ENCODE measurements at places on chromosomes 6 and 20.

- DNase-seq = no peak
Measured at GRCh38 chr20:49993301-49993751, 10.5 kb downstream of the SNAI1 start.

GRCh38 chr6:38725414-38726183 is 10.5 kb downstream of the DNAH8 start:
- DNase-seq = no peak

DNA sequence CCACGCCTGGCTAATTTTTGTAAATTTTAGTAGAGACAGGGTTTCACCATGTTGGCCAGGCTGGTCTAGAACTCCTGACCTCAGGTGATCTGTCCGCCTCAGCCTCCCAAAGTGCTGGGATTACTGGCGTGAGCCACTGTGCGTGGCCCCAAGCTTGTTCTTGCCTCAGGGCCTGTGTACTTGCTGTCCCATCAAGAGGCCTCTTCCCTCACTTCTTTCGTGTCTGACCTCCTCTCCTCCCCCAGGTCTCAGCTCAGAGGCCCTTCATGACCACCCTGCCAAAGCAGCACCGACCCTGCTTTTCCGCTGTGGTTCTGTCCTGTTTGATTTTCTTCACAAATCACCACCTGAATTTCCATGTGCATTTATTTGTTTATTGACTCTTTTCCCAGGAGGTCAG is 10.5 kb upstream of the UBE2V1 start:
- DNase-seq = no peak

DNA sequence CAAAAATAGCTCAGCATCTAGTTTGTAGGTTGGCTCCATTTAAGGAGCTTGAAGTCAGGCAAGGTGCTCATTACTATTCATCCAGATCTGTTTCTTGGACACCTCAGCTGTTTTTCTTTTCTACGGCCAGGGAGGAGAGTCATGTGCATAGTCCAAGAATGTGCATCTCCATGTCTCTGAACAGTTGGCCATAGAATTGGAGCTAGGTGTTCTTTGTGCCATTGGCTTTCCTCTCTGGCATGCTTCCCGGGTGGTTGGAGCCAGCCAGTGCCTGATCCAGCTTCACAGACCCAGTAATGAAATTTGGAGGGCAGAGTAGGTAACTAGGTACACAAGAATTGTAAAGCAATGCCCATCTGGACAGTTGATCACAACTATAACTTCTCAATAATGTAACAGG is 21.6 kb downstream of the EYA4 start:
- DNase-seq = no peak

DNA sequence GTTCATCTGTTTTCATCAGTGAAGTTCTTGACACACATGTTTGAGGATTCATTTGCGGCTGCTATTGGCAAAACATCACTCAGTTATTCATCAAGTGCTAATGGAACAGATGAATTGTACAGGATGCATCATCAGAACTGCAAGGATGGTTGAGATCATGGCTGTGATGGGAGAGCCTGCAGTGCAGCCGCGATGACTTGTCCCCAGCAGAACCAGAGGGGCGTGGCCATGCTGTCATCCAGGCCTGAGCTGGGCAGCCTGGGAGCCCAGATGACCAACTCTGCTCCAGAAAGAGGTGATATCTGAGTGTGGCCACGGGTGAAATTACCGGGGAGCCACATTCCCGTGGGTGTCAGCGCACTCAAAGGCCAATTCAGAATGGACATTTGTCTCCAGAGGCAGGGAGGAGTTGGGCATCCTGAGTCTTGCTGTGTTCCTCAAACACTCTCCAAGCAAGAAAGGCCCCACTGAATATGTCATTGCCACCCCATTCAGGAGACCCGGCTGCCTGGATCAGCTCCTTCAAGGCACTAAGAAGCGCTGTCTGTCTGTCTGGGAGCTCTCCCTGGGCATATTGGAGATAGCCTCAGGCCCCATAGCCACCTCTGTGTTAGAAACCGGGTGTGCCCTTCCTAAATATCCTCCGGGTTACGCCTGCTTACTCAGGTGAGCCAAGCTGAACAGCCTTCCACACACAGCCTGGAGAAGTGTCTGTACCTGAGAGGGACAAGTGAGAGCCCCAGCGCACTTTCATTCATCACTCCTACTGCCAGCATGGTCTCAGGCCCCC is 66.7 kb downstream of the SYNDIG1 start:
- no peak for DNase-seq

DNA sequence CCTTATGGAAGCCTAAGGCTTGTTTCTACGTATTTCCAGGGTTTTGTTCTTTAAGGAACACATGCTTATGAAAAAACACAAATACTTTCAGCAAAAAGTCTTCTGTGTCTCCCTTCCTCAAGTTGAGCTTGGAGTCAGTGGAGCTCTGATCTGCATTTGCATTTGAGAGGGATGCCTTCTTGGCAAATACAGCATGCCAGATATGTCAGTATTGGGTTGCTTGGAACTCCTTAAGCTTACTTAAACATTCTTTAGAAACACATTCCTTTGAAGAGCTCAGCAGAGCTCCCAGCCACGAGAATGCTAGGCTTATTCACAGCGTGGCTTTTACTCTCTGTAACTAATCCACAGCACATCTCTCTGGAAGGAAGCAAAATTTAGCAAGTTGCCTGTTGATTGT is 68.3 kb downstream of the ANKRD6 start:
- DNase-seq = no peak

DNA sequence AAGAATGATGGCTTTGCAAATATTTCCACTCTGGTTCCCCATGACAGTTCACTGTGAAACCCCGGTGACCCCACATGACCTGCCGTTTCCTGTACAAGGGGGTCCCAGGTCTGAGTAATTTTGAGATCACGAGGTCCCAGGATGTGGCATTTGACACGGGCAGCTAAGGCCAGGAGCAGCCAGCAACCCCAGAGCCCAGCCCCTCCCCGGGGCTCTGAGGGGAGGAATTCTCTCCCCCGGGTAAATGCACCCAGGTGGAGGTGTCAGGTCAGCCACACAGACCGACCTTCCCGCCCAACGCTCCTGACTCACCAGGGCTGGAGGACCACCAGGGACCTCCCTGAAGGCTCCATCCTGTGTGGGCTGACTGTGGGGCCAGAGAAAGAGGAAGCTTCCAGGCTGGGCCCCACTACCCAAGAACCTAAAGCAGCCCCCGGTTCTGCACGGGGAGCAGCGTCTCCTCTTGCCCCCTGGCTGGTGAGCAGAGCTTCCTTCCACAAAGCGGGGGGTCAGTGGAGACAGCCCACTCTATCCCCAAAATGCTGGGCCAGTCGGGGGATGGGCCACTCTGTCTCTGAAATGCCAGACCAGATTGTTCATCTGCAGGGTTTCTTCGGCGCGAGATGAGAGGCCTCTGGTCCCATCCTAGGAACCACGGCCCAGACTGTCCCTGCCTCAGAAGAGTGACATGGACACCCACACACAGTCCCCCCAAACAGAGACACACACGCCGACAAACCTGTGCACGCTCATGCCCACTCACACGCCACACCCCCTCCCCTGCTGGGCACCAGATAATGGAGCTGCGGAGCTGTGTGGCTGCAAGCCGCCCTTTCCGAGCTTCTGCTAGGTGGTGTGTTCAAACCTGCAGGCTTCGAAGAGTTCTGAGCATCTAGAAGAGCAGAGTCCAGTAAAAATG is 23.4 kb upstream of the SLCO4A1 start:
- no peak for DNase-seq

DNA sequence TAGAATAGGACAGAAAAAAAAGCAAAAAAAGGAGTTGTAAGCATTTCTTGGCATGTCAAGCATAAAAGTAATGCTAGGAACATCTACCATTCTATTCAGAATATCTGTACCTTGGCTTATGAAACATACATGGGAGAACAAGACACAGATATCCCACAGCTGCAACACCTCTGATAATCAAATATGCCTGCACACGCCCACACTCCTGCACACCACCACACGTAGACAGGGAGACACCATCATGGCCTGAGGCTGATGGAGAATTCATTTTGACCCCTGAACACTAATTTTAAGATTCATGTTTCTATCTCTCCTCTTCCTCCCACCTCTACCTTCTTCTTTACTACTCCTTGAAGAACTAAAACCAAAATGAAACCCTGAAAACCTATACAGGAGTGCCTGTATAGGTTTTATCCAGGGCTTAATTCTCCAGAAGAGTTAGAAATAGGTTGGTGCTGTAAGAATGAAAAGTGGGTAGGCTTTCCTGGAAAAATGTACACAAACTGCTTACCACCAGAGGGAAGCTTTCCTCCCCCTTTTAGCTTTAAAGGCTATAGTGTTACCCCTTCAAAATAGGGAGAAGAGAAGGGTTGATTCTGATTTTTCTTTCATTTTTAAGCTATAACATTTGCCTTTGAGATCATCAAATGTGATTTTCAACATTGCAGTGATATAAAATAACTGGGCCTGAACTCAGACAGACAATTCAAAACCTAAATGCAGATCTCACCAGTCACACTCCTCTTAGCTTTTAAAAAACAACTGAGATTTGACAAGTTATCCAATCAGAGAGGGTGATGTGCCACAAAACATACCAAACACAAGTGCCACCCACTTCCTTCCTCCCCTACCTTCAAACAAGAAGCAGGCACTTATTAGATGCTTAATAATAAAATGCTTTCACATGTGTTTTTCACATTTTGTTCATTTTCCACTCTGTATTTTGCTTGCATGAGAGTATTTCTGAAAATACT is 57.9 kb downstream of the ELOVL5 start:
- no peak for DNase-seq

DNA sequence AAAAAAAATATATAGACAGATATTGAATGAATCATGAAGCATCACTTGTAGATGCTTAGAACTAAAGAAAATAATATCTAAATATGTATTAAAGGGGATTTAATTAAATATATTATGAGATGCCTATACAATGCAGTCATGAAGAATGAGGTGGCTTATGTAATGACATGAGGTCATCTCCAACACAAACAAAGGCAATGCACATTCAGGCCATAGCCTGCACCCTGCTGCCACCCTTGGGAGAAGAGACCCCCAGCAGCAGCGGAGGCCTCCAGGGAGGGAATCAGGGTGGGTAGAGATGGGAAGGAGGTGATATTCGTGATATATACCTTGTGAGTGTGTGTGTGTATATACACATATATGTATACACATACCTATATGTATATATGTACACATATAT is 26.4 kb upstream of the SSTR4 start:
- DNase-seq = no peak

- no peak for DNase-seq
Measured at GRCh38 chr6:27891320-27891875, 20.8 kb downstream of the OR2B2 start.

GRCh38 chr6:111843347-111844147 is 29.7 kb downstream of the FYN start:
- no peak for DNase-seq

GRCh38 chr6:2432292-2432691 is 186.9 kb upstream of the GMDS start:
- DNase-seq = no peak

DNA sequence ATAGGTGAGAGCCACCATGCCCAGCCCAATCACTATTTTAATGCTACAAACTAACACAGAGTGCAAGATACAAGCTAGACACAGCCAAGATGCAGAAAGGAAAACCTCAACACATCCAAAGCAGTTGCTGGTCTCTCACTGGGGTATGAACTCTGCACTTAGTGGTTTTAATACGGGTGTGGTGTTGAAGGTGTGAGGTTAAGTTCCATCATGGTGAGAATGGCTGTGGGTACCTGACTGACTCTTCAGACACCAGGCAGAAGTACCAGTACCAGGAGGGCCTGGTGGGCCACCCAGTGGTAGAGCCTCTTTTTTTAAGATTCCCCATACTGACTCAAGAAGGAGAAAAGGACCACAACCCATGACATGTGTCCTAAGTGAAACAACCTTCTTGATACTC is 13.0 kb downstream of the GNAS-AS1 start:
- DNase-seq = no peak

GRCh38 chr6:124441450-124441849 is 520.8 kb upstream of the RNF217 start:
- no peak for DNase-seq

DNA sequence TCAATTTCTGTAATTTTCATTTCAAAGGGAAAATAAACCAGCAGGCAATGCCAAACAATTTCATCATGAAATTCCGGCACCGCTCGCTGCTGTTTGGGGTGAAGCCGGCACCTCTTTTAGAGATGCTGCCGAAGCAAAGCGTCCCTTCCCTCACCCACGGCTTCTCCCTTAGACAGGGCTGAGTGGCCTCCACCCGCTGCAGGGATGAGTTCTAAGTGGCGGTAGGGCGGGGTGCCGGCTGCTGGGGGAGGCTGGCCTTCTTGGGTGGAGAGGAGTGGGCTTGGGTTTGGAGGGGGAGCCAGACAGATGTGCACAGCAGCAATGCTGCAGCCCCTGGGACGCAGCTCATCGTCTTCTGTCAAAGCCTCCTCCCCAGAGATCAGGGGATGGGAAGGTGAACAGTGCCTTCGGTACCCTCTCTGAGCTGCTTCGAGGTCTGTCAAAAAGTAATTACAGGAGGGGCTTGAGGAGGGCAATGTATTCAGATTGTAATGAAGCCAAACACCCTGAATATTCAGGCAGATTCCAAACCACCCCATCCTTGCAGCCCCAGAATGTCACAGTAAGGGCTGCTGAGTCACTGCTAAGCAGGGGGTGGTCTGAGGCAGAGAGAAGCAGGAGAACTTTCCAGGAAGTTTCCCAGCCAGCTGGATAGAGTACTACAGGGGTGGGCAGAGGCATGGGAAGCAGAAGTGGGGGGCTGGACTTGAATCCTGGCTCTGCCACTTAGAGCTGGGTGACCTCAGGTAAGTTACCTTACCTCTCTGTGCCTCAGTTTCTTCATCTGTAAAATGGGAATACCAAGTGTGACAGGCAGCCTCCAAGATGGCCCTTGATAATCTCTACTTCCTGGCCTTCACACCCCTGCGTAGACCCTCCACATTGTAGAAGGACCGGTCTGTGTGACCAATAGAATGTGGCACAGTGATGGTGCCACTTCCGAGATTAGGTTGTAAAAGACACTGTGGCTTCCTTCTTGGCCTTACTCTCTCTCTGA is 96.6 kb downstream of the SULF2 start:
- no peak for DNase-seq

GRCh38 chr20:45235995-45236394 is 14.8 kb downstream of the SEMG2 start:
- DNase-seq = no peak

GRCh38 chr6:104050455-104050854 is 809.3 kb downstream of the HACE1 start:
- DNase-seq = no peak
